ACHN (cell line): ENCODE measurements at places on chromosomes 12 and 14.

- DNase-seq: no peak
Measured at GRCh38 chr12:57541001-57541400, 6.0 kb downstream of the DCTN2 start.

DNA sequence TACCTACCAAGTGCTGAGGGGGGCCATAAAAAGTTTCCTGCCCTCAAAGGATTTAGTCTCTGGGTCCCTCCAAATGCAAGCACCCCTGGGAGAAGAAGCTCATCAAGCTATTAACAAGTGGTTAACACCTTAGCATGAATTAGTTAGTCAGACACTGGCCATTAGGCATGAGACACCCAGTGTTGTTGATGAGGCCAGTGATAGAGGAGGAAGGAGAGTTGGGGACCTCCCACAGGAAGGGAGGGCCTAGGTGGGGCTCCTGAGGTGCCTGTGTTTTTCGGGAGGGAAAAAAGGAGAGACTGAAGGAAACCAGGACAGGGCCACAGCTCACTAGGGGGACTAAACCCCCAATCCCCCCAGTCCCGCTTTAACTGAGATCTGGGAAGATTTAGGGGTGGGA, 4.5 kb upstream of the KRT71 start:
- DNase-seq: no peak

- DNase-seq: no peak
Measured at GRCh38 chr12:46676797-46677520, 148.8 kb downstream of the SLC38A4 start.

- DNase-seq: no peak
Measured at GRCh38 chr14:81455390-81455789, 55.3 kb upstream of the STON2 start.

DNA sequence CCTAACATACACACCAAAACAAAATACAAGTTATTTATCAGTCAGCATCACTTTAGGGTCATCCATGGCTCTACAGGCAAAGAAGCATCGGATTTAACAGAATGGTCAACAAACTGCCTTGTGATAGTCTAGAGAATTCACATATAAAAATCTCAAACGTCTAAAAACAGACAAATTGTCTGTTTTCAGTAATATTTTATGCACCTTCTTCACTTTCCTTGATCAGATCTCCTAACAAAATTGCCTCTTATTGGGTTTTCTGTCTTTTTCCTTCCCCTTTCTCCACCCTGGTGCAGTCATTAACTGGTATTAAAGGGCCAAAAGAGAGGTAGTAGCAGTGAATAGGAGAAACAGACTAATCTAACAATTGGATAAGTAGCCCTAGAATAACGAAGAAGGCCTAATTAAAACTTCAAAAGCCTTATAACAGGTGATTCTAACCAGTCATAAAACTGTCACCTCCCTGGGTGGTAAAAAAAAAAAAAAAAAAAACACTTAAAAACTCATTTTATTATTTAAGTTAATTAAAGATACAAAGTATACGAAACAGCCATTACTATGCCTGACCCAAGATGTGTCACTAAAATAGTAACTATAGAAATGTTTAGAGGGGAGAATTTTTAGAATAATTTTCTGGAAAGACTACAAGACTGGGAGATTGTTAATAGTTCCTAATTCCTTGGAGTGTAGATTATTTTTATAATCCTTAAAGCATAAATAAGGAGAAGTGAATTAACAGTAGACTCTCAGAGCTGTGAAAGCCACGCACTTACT, 1.5 kb downstream of the KIF21A start:
- DNase-seq: no peak

DNA sequence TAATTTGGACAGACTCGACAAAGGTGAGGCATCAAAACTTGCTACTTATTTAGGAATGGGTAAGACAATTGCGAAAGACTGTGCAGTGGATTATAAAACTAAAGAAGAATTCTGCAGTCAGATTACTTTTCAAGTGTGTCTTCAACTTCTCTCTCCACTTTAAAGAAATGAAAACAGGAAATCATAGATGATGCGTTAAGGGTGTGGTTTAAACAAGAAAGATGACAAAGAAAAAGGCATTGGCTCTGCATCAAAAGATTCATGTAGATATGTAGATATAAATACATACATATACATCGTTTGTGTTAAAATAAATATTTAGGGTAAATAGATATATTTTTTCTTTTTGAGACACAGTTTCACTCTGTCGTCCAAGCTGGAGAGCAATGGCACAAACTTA, 74.6 kb upstream of the PARP11 start:
- DNase-seq: no peak

GRCh38 chr12:120169946-120170345, 24.6 kb downstream of the GCN1 start:
- DNase-seq: no peak

GRCh38 chr14:50083467-50084337, 32.7 kb downstream of the VCPKMT start:
- DNase-seq: no peak

DNA sequence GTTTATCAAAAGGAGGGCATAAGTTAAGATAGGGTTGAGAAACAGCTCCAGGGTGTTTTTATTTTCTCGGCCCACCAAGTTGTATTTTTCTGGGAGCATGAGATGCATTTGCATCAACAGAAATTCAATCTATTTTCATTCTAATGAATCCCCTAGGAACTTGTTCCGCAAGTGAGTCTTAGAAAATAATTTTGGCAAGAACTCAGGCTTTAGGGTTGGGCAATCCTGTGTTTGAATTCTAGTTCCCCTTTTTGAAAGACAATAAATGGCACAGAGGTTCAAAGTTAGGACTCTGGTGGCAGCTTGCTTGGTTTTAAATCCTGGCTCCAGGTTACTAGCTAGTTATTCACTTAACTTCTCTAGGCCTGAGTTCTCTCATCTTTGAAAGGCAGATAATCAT, 23.7 kb downstream of the SLC5A8 start:
- no peak for DNase-seq

GRCh38 chr14:106378191-106378590, 851.8 kb downstream of the TMEM121 start:
- DNase-seq: no peak

- DNase-seq: no peak
Measured at GRCh38 chr12:23536293-23536692, 413.2 kb downstream of the SOX5 start.

- DNase-seq: no peak
Measured at GRCh38 chr14:60355768-60356167, 106.7 kb downstream of the PPM1A start.

GRCh38 chr14:59360923-59361794, 104.0 kb downstream of the GPR135 start:
- DNase-seq: no peak

DNA sequence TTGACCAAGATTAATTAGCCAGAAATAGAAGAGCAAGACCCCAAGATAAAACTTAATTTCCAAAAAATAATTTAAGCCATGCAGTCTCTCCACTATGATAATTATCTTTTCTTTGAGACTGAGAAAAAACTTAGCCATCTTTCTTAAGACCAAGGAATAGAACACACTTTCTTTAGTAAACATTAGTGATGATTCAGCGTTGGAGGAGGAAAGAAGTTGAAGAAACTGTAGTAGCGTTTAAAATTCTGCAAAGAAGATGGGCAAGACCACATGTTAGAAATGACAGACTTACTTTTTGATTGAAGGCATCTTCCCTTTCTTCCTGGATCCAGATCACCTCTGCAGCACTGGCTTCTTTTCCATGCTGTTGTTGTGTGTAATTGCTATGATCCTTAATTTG, 124.8 kb upstream of the RASSF8 start:
- DNase-seq: no peak

GRCh38 chr12:40663781-40664180, 28.5 kb upstream of the CNTN1 start:
- no peak for DNase-seq

- DNase-seq: peak; percentile 29
Measured at GRCh38 chr12:89067421-89068187, 284.7 kb downstream of the DUSP6 start.

- peak; percentile 99 for DNase-seq
Measured at GRCh38 chr12:95204141-95204866, 13.0 kb downstream of the FGD6 start.

GRCh38 chr12:75116646-75117198, 92.9 kb downstream of the KCNC2 start:
- DNase-seq: no peak

- DNase-seq: no peak
Measured at GRCh38 chr14:99874306-99874705, 81.1 kb downstream of the EML1 start.

- no peak for DNase-seq
Measured at GRCh38 chr14:86088156-86088555, 558.2 kb downstream of the FLRT2 start.

DNA sequence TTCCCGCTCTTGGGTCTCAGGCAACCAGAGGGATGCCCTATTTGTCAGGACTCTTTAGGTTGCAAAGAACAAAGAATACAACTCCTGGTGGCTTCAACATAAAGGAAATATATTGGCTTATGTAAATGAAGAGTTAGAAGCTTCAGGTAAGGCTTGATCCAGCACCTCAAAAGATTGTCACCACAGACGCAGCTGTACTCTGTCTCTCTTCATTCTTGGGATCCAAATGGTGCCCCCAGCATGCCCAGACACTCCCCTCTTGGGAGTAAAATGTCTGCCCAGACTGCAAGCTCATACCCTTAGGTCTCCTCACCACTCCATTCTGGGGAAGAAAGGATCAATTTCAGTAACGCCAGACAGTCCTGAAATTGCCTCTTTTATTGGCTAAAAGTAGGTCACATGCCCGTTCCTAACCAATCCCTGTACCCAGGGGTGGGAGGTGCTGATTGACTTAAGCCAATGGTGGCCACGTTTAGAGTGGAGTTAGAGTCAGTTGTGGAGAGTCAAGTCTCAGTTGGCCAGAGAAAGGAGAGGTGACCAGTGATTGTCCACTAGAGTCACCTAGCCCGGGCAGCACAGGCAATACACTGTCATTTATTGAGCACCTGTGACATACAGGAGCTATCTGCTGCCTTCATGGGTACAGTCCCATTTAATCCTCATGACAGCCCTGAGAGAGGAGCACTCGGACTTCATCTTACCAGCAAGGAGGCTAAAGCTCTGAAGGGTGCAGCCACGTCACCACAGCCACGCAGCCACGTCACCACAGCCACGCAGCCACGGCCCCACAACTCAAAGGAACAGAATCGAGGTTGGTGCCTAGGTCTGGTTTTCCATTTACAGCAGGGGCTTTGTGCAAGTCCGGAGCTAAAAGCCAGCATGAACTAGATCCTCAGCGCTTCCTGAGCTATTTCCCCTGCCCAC, 19.7 kb upstream of the BEGAIN start:
- no peak for DNase-seq

DNA sequence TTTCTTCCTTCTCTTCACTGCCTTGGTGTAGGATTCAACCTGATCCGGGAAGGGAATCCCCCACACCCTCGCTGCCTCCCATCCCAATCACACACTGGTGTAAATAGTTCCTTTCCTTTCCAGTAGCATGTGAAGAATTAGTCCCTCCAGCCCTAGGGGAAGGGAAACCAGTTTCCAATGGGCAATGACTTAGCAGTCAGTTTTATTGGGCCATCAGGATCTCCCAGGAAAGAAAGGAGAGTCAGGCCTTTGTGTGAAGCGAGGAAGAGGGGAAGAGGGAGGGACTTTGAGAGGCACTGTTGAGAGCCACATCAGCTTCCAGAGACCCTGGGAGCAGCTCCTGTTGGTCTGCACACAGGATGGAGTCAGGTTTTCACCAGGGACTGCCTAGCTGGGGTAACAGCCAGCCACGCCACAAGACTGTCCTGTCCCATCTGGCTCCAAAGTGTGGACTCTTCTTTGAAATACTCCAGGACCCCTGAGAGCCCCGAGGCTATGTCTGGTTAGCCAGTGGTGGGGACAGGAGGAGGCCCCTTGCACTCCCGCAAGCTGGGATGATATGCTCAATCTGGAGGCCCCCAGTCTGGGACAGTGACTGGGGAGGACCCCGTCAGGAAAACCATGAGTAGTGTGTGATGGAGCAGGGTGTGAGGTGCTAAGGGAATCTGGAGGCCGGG, 27.9 kb downstream of the MOAP1 start:
- DNase-seq: no peak

DNA sequence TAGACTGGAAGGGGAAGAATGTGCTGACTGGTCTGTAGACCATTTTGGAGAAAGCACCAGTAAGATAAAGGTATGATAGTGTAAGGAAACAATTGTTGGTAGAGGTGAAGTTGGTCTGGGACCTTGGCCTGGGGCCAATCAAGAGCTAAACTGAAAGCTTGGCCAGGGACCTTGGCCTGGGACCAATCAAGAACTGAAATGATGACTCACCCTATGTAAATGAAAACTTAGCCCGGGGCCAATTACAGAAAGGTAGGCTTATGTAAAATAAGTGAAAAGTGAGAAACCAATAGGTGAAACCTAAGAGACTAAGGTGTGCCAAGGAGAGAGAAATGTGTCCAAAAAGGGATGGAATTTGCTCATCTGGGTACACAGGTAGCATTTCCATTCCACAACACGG, 776.0 kb downstream of the C12orf50 start:
- no peak for DNase-seq

GRCh38 chr14:20400589-20400964, 12.7 kb downstream of the TEP1 start:
- DNase-seq: no peak

GRCh38 chr14:100866666-100867630, 36.6 kb downstream of the RTL1 start:
- no peak for DNase-seq

GRCh38 chr12:6224550-6224949, 24.4 kb downstream of the CD9 start:
- DNase-seq: no peak

GRCh38 chr14:76644855-76645518, 116.3 kb upstream of the VASH1 start:
- DNase-seq: peak; percentile 26

DNA sequence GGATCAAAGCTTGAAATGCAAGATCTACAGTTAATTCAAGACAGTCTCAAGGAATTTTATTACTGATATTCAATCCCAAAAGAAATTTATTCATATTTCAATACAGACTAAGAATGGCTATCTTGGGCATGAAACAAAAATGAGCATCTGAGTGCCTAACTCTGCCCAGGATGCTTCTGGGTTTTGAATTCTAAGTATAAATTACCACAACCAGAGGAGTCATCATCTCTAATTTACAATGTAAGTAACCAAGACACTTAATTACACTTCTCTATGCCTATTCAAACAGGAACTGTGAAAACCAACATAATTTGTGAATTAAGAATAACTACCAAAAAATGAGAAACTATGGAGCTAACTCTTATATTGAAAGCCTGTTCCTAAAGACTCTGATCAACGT, 14.1 kb downstream of the OSBPL8 start:
- DNase-seq: no peak
